ENCODE measurements at places on chromosomes 11 and 22.

DNA sequence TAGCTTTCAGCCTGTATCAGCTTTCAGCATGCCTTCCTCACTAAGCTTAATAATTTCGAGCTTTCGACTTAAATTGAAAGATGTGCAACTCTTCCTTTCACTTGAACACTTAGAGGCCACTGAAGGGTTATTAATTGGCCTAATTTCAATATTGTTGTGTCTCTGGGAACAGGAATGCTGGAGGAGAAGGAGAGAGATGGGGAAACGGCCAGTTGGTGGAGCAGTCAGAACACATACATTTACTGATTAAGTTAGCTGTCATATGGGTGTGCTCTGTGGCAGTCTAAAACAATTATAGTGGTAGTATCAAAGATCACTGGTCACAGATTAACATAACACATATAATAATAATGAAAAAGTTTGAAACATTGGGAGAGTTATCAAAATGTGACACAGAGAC is 106.2 kb downstream of the LRRC32 start:
- no peak for DNase-seq

GRCh38 chr11:3182462-3182852 is 17.3 kb upstream of the OSBPL5 start:
- no peak for DNase-seq

GRCh38 chr22:50696251-50696798 is 23.7 kb downstream of the SHANK3 start:
- no peak for DNase-seq

DNA sequence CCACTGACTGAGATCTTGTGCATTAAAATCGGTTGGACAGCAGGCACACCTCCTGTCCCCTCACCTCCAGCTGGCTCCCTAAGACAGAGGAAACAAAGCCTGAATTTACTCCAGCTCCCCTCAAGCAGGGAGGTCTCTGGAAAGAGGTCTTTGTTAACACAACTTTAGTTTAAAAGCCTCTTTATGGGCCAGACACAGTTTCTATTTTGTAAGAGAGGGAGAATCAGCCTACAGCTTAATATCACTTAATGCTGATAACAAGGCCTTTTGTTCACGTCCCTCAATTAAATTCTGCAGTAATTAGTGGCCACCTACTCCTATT is 36.3 kb downstream of the PLEKHA7 start:
- no peak for DNase-seq

DNA sequence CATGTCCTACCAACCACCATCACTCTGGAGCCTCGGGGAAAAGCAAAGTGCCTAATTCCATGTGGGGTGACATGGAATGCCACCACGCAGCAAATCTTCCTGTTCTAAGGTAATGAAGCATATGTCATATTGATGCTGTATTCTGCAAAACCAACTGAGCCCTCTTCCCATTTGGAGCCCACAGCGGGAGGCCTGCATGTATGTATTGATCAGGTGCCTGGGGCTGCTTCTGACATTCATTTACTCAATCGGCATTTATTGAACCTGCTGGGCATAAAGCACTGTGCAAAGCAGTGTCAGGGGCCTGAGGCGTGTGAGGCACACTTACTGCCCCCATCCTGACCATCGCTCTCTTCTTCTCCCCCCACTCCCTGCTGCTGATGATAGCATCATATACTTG is 39.1 kb downstream of the ANKK1 start:
- no peak for DNase-seq

- DNase-seq, result no peak
These were observed 21.6 kb downstream of the OR51E1 start for GRCh38 chr11:4665424-4665823.

GRCh38 chr22:28560046-28560742 is 119.4 kb downstream of the TTC28 start:
- no peak for DNase-seq

DNA sequence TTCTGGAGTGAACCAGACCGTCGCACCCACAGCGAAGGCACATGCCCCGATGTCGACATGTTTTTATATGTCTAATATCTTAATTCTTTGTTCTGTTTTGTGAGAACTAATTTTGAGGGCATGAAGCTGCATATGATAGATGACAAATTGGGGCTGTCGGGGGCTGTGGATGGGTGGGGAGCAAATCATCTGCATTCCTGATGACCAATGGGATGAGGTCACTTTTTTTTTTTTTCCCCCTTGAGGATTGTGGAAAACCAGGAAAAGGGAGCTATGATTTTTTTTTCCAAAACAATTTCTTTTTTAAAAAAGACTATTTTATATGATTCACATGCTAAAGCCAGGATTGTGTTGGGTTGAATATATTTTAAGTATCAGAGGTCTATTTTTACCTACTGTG is 49.2 kb upstream of the OR4B1 start:
- no peak for DNase-seq

GRCh38 chr11:67588136-67588503 is 4.5 kb downstream of the GSTP1 start:
- no peak for DNase-seq

- DNase-seq, result peak; percentile 82
These were observed 12.3 kb upstream of the ASRGL1 start for GRCh38 chr11:62324731-62325556.

GRCh38 chr11:63961608-63962412 is 12.6 kb upstream of the COX8A start:
- no peak for DNase-seq

GRCh38 chr11:66843776-66844495 is 695 bp downstream of the RCE1 start:
- no peak for DNase-seq

- no peak for DNase-seq
These were observed 3.6 kb upstream of the CSNK1E start for GRCh38 chr22:38320605-38321402.

DNA sequence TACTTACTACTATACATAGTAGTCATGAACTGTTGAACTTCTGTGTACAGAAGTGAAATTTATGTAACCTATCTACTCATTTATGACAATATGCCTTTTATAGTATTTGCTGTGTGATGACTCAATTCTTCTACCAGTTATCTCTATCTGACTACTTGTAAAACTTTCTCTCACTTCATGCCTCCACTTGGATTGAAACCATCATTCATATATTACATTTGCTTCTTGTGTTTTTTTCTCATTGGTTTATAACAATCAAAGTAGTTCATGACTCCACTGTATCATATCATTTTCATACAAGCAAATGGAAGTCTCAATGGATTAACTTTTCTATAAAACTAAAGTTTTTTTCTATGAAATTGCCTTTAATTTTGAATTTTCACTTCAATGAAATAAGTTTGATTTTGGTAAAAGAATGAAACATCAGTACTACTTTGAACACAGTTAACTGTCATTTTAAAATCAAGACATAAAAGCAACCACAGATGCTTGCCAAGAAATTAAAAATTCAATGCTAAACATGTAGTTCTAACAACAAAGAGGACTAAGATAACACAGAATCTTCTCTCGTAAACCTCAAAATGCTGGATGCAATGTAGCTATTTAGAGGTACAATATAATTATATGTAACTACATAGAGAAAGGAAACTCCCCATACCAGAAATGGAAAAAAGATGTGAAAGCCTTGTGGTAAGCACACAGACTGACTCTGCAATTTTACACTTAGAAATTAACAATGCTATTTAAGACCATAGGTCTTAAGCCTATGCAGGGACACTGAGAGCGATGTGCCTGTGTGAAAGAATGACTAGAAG is 27.6 kb upstream of the EXPH5 start:
- no peak for DNase-seq

- DNase-seq, result peak; percentile 48
These were observed 6.2 kb downstream of the PICALM start for GRCh38 chr11:86062719-86063118.

- DNase-seq, result no peak
These were observed 120.1 kb upstream of the SLC5A12 start for GRCh38 chr11:26841818-26842473.

- DNase-seq, result no peak
These were observed 26.9 kb upstream of the OR8G1 start for GRCh38 chr11:124214027-124214426.

- no peak for DNase-seq
These were observed 6.2 kb downstream of the ZP1 start for GRCh38 chr11:60873533-60873932.

GRCh38 chr22:26981111-26981510 is 323.7 kb downstream of the MIAT start:
- DNase-seq, result no peak

- peak; percentile 44 for DNase-seq
These were observed 921 bp downstream of the C1QTNF5 start for GRCh38 chr11:119339589-119340334.

DNA sequence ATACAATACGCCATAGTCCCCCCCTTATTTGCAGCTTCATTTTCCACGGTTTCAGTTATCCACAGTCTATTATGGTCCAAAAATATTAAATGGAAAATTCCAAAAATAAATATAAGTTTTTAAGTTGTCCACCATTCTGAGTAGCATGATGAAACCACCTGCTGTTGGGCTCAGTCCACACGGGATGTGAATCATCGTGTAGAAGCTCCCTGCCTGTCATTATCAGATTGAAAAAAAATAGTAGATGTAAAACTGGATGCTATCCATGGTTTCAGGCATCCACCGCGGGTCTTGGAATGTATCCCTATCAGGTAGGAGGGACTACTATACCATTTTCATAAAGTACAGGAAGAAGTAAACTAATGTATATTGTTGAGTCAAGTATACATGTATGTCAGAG is 127.4 kb downstream of the TTC17 start:
- DNase-seq, result no peak

GRCh38 chr11:77188633-77189491 is 60.8 kb downstream of the MYO7A start:
- no peak for DNase-seq

GRCh38 chr11:128323381-128323780 is 264.0 kb downstream of the ETS1 start:
- no peak for DNase-seq

- DNase-seq, result peak; percentile 98
These were observed 41.2 kb downstream of the IGLL5 start for GRCh38 chr22:22928666-22929380.

GRCh38 chr22:41239443-41240128 is 1.1 kb downstream of the CHADL start:
- peak; percentile 24 for DNase-seq

DNA sequence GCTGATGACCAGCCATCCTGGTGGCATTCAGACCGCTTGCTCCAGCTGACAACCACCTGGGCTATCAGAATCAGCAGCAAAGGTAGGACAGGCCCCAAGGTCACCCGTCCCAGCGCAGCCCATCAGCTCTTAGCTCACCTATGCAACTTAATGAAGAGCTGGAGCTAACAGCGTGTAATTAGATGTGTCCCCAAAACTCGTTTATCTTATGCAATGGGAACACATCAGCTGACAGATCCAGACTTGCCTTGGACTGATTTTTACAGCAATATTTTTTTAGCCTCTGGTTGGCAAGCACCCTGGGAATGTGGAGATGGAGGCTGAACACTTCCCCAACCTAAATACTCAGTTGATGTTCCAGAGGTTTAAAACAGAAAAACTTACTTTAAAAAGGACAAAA is 76.0 kb downstream of the PACSIN2 start:
- no peak for DNase-seq

DNA sequence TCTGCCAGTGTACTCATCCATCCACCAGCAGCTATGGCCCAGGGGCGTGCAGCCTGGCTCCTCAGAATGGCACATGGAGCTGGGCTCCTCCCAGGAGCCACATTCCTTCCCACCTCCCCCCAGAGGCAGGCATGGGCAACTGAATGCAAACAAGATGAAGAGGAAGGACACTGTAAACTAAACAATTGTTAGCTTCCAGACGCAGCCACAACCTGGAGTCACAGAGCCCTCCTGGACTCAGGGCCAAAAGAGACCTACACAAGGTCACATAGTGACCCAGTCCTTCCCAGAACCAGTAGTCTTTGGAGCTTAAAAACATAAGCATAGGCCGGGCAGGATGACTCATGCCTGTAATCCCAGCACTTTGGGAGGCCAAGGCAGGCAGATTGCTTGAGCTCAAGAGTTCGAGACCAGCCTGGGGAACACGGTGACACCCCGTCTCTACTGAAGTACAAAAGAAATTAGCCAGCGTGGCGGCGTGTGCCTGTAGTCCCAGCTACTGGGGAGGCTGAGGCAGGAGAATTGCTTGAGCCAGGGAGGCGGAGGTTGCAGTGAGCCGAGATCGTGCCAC is 30.7 kb upstream of the CLDN5 start:
- no peak for DNase-seq

GRCh38 chr22:50009251-50009650 is 3.3 kb downstream of the IL17REL start:
- no peak for DNase-seq

DNA sequence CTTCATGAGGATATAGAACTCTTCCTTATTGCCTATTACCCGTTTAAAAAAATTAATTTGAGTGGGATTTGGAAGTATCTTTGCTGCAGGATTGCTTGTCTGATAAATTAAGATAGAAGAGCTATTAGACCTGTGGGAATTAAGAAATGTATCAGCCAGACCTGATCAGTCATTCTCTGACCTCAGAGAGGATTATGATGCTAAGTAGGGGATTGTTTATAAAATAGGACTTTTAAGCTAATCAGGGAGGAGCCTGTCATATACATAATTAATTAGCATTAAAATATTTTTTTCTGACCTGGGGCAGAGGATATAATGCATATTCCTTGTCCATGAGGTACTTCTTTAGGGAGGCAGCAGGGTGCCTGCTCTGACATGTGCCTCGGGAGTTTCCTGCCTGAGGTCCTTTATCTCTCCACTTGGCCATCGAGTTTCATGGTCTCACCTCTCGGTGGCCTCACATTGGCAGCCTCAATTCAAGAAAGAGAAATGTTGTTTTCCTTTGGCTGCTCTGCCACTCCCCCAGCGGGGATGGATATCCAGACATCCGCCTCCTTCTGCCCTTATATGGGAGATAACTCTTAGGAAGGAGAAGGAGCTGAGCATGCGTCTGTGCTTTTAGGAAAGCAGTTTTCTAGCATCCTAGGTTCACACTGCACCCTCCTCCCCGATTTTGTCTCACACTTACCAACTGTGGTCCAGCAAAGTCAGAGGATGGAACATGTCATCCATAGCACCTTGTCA is 41.1 kb downstream of the DIXDC1 start:
- DNase-seq, result no peak

GRCh38 chr22:50303848-50304527 is 3.5 kb downstream of the PLXNB2 start:
- DNase-seq, result peak; percentile 69

- no peak for DNase-seq
These were observed 606.4 kb downstream of the OPCML start for GRCh38 chr11:132925825-132926469.

DNA sequence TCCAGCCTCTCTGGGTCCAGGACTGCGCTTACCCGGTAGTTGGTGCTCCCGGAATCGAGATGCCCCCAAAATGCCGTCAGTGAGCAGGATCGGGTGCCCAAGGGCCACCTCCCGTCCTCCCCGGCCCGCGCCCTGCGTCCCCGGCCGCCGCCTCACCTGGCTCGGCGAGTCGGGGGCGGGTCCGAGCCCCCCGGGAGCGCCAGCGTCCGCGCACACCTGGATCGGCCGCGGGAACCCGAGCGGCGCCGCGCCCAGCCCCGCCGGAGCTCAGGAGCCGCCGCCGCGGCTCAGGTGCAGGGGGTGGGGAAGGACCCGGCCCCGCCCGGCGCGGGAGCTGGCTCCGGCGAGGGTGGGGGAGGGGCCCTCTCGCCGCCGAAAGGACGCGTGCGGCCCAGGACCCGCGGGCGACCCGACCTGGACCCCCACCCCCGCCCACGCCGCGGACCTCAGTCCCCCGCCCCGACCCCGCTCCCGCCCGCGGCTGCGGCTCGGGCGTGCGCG is at the start of gene SHANK2:
TSS of gene SHANK2 (minus strand) at position 309 of the 501 bp plus-strand sequence. CDS start 105,251 bp downstream, outside the sequence.
- DNase-seq, result no peak

GRCh38 chr11:67466962-67467771 is 1.9 kb downstream of the TMEM134 start:
- no peak for DNase-seq

All from common myeloid progenitor, CD34-positive (primary cell).